ENCODE measurements at places on chromosomes 3 and 15.

DNA sequence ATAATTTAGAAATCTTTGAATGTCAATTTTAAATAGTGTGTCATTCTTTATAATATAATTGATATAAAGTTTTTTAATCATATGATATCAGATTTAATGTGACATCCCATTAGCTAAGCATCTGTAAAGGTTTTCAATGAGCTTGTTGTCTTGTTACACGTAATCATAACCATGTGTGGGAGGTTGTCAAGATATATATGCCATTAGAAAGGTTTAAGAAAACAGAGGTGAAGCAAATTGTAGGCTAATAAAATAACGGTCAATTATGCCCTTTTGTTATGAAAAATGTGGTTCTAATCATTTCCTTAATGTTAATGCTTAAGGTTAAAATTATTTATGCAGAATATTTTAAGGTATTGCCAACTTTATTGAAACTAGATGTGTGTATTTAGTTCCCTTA, 56.3 kb downstream of the RSRC1 start:
- DNase-seq = no peak

DNA sequence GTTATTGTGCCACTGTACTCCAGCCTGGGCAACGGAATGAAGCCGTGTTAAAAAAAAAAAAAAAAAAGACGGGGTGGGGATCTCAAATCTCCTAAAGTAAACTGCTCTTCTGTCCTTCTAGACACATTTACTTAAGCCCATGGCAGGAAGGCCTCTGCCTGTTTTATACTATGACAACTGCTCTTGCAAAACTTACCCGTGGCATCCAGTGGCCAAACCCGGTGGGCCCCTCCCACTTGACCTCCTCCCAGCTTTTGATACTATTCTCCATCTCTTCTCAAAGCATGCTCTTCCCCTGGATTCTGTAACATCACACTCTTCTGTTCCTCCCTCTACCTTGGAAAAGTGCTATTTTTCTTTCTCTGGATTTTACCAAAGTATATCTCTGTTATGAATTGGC, 112.2 kb downstream of the RFTN1 start:
- DNase-seq = no peak

GRCh38 chr15:101615986-101616848, 36.0 kb downstream of the TM2D3 start:
- no peak for DNase-seq

- DNase-seq = no peak
These were observed 481.9 kb downstream of the FOXP1 start for GRCh38 chr3:71101626-71102025.

- no peak for DNase-seq
These were observed 71.8 kb downstream of the CEMIP start for GRCh38 chr15:80850941-80851451.

DNA sequence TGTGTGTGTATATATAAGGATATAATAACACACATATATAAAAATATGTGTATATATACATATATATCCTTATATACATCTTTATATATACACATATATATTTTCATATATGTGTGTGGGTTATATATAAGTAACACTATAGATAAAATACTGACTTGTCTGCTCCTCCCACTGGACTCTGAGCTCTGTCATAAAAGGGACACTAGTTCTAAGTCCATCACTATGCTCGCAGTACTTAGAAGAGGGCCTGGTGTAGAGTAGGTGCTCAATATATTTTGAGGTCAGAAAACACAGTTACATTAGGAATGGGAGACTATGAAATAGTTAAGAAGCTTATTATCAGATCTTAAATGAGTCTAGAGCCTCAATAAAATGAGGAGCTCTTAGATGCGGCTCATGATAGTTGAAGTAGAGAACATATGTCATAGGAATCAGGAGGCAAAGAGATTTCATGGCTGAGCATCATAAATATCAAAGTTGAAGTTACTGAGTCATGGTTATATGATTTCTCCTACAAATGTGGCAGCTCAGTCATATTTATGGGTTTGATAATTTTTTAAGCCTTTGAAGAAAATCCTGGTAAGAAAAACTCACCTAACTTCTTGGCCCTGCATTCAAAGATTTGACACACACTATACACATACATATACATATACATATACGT, 371.2 kb upstream of the THBS1 start:
- no peak for DNase-seq

GRCh38 chr3:110491413-110491812, 580.2 kb upstream of the NECTIN3 start:
- no peak for DNase-seq

GRCh38 chr3:71061581-71061980, 521.9 kb downstream of the FOXP1 start:
- no peak for DNase-seq

- no peak for DNase-seq
These were observed 46.8 kb downstream of the PLS1 start for GRCh38 chr3:142642956-142643355.

- DNase-seq = no peak
These were observed 6.6 kb downstream of the SAMMSON start for GRCh38 chr3:70006089-70006488.

DNA sequence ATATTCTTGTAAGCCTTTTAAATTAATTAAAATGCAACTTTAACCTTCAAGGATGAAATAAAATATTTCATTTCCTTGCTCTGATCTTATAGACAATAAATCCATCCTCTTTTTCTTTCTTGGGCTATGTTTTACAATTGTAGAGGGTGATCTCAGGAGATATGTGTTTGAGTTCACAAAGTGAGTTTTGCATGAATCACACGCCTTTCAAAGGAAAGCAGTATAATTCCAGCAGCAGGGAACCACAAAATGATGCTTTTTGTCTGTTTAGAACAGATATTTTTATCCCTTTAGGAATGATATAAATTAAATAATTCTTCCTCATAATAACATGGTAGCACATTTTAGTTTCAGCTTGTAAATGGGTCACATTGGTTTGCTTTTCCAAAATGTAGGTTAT, 191.2 kb downstream of the SEMA6D start:
- DNase-seq = no peak

DNA sequence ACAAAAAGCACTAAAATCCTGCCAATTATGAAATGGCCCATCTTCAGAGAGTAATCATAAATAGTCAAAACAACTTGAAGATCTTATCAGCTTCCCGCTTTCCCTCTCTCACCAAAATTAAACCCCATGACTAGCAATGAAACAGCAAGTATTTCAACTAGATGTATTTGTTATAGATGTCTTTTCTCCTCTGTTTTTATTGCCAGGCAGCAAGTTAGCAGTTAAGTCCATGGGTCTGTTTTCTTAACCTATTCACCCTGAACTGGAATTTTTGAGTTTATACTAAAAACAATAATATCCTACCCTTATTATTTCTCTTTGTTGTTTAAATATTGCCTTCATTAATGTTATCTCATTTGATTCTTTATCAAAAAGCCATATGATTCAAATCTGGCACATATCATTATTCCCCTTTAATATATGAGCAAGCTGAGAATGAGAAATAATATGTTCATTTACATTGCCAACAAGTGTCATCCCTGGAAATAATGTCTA, 23.3 kb downstream of the AQP9 start:
- DNase-seq = no peak

GRCh38 chr3:123038751-123039150, 11.2 kb upstream of the SEMA5B start:
- no peak for DNase-seq

DNA sequence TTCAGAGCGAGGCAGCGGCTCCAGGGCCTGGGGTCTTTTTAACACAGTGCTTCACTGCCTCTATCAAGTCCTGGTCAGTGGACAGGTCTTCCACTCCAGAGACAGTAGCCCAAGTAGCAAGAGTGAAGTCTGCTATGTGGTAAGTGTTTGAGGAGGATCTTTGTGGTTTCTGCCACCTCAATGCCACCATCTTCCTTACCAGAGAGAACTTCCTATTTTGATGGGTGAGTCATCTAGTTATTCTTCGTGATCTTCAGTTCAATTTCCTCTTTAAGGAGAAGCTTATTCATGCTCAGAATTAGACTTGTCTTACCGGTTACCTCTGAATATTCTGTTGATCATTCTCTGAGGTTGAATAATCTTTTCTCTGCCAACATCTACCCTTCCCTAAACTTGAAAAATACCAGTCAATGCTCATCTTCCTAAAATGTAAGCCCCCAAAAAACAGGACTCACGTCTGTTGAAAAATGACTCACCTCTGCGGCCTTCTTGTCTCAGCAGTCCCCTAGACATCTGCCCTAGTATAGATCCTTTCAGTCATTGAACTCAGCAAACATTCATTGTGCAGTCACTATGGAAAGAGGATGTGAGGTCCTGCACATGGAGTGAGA, 32.2 kb upstream of the BCL6 start:
- peak; percentile 12 for DNase-seq

DNA sequence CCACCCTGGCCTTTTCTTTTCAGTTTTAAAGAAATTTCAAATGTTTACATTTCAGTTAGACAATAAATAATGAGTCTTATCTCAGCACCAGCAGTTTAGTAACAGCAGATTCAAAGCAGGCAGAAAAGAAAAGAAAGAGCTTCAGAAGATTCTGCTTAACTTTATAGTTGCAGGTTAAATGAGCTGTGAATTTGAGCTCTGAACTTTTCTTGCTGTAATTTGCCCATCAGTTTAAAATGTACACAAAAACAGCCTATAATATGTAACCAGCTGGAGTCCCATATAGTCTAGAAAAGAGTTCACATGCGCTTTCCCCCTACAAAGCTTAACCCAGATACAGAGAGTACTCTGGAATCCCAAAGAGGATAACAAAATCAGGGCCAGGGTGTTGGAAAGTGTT, 59.7 kb upstream of the SIAH2 start:
- no peak for DNase-seq

DNA sequence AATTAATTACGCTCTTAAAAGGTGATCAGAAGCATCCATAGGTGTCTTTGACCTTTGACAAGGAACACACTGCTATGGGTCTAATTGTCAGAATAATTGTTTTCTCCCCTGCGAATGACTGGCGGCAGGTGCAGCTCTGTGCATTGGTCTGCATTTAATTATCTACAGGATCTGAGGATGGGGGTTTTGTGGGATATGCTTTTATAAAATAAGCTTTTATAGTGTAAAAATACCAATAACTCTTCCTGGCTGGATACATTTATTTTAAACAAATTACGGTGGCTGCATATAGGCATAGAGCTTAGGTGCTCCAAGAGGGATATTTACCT, 201.6 kb upstream of the RGMA start:
- no peak for DNase-seq

DNA sequence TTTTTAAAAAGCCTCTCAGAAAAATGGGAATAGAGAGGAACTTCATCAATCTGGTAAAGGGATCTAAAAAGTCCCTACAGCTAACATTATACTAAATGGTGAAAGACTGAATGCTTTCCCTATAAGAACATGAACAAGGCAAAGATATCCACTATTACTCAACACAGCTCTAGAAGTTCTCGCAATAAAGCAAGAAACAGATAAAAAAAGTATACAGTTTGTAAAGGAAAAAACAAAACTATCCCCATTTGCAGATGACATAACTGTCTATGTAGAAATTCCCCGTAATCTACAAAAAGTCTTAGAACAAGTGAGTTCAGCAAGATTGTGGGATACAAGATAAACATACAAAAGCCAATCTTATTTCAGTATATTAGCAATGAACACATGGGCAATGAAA, 15.4 kb downstream of the EDC3 start:
- no peak for DNase-seq

- no peak for DNase-seq
These were observed 283.6 kb upstream of the RARB start for GRCh38 chr3:25144430-25144829.

DNA sequence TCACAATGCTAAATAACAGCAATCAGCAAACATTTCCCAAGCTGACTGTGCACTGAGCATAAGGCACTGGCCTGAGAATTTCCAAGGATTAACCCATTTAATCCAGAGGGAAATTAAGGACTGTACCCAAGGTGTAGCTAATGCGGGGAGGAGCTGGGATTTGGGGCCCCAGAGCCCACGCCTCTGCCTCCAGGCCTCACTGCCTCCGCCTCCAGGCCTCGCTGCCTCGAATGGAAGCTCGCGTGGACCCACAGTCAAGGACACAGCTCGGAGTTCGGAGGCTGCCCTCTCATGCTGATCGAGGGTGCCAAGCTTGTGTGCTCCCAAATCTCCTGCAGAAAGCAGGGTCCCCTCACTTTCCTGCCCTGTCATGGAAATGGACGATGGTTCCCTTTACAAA, 76.5 kb upstream of the SNRPA1 start:
- DNase-seq = no peak

- DNase-seq = no peak
These were observed 82.5 kb downstream of the PEX5L start for GRCh38 chr3:179953993-179954870.

GRCh38 chr3:108414007-108414406, 96.4 kb downstream of the MYH15 start:
- no peak for DNase-seq

GRCh38 chr3:158830391-158830790, 28.5 kb downstream of the MFSD1 start:
- DNase-seq = no peak

- no peak for DNase-seq
These were observed 30.7 kb downstream of the MAP2K5 start for GRCh38 chr15:67573194-67573593.

DNA sequence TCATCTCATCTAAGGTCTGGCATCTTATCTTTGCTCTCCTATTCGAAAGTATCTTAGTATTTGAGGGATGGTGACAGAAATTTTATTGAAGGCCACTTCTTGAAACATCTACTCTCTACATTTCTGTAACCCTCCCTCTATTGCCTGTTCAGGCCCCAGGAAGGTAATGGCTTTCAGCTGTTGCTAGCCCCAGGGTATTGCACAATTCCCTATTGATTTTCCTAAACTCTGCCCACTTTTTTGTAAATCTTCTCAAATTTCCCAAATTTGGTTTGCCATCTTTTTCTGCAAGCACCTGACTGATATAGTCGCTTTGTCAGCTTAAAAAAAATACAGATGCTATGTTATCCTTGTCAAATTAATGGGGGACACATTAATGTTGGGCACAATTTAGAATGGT, 242.1 kb downstream of the RAP2B start:
- DNase-seq = no peak

DNA sequence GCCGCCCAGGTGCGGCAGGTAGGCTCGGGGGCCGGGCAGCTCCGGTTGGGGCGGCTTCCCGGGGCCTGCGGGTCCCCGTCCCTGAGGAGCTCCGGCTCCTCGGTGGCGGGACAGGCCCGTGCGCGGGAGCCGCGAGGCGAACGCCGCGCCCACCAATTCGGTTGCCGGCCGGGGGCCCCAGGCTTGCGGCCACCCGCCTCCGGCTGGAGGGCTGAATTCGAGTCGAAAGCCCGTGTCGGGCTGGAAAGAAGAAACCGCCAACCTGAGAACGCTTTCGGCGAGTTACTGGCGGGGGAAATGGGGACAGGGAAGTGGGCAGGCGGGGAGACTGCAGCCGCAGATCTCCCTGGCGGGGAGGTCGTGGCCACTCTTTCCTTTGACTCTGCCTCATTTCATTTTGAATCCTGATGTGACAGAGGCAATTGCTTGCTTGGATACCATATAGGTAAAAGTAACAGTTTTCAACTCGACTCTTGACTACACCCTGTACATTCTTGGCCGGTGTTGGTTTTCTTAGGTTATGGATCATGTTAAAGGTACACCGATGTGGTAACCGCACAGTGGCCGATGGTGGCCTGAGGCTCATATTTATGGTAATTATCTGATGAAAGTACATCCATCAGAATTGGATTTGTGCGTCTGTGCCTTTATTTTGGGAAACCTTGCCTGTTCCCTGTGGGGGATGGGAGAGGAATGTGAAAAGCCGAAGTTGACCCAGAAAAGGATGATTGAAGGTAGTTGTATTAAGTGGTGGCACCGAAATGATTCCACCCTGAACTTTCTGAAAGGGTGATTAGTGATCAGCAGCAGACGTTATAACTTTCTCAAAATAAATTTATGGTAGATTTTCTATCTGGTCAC, 1.7 kb downstream of the B3GNT5 start:
- DNase-seq = no peak

GRCh38 chr3:5186089-5186857, 1.2 kb upstream of the EDEM1 start:
- no peak for DNase-seq

- DNase-seq = no peak
These were observed 9.8 kb upstream of the MEF2A start for GRCh38 chr15:99556011-99556410.

Measured in stimulated activated CD8-positive, alpha-beta memory T cell treated with anti-CD3 and anti-CD28 coated beads, Interleukin-4, amount 100 ng/mL, for 1 hour (primary cell).